ENCODE measurements at places on chromosomes 3 and 15. TPM values are rescaled to one million over a fixed set of nuclear protein-coding genes. Genes with fewer than 3 reads are reported as not detected.

GOLGA8T gene
- 0.06 TPM for total RNA-seq

DNAH12 gene
- total RNA-seq: not detected

ITGB5 gene
- 150 TPM for total RNA-seq

IL5RA gene
- not detected for total RNA-seq

CPN2 gene
- not detected for total RNA-seq

HYAL1 gene
- total RNA-seq: 0.40 TPM

PROS1 gene
- 4.8 TPM for total RNA-seq

ROBO1 gene
- 14.2 TPM for total RNA-seq

CPLX3 gene
- total RNA-seq: 0.26 TPM

DNA sequence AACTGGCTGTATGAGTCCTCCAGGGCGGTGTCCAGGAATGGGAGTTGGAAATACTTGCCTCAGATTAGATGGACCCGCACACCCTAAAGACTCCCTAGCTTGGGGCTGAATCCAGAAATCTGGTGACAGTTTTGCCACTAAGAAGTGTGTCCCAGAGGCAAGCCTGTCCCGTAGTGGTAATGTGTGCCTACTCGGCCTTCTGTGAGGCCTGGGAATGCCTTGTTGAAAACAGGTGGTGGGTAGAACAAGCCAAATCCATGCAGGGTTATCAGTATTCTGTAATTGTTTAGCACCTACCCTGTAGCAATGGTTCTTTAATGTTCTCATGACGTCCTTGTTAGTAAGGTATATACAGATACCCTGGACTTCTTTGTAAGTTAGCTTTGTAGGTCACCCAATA lies 1.6 kb downstream of the C3orf52 start:
- no peak for DNase-seq

GRCh38 chr3:132537297-132537696 lies 59.8 kb upstream of the ACKR4 start:
- no peak for DNase-seq

- DNase-seq: no peak
Measured at GRCh38 chr3:67712259-67712658, 57.8 kb upstream of the SUCLG2 start.

GRCh38 chr3:170247875-170248274 lies 25.7 kb downstream of the PRKCI start:
- no peak for DNase-seq

- DNase-seq: no peak
Measured at GRCh38 chr3:146747051-146747450, 141.9 kb upstream of the PLSCR5 start.

DNA sequence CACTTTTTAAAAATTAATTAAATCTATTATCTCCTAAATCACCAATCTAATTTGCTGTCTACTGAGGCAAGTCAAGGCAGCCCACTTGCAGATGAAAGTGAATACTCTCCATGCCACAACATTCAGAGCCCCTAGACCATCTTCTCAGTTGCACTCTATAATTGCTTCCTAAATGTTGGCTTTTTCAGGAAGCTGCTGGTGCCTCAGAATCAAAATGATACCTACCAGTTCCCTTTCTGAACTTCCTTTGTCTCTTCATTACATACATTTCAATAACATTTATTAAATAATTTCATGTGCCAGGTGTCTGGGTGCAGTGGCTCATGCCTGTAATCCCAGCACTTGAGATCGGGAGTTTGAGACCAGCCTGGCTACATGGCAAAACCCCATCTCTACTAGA lies 124.1 kb downstream of the SERPINI1 start:
- DNase-seq: no peak

GRCh38 chr3:55579496-55579895 lies 92.4 kb upstream of the WNT5A start:
- DNase-seq: no peak

DNA sequence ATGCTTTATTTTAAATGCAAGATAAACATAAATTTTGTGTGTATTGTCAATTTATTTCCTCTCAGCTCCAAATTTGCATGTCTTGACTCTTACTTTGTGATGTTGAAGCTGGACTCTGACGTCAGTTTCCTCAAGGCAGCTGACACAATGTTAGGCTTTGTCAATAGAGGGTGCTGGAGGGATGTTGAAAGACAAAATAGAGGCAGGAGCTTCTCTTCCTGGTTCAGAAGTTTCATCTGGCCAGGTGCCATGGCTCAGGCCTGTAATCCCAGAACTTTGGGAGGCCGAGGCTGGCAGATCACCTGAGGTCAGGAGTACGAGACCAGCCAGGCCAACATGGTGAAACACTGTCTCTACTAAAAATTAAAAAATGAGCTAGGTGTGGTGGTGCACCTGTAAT lies 408.6 kb downstream of the GBE1 start:
- peak; percentile 42 for DNase-seq

DNA sequence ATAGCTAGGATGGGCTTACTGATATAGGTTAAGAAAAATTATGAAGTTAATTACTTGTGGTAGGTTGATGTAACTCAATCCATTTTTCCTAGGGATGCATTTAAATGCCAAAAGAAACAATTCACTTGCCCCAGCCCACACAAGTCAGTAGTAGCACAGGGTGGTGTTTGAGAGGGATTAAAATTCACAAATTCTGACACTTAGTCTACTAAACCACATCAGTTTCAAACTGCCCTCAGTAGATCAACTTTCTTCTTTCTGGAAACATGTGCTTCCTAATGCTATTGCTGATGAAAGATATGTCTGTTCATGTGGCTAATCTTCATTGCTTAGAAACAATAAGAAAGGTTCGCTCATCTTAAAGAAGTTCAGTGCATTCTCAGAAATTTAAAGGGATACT lies 160.6 kb downstream of the EPHA3 start:
- no peak for DNase-seq

GRCh38 chr3:132486099-132486498 lies 68.8 kb downstream of the DNAJC13 start:
- DNase-seq: no peak

DNA sequence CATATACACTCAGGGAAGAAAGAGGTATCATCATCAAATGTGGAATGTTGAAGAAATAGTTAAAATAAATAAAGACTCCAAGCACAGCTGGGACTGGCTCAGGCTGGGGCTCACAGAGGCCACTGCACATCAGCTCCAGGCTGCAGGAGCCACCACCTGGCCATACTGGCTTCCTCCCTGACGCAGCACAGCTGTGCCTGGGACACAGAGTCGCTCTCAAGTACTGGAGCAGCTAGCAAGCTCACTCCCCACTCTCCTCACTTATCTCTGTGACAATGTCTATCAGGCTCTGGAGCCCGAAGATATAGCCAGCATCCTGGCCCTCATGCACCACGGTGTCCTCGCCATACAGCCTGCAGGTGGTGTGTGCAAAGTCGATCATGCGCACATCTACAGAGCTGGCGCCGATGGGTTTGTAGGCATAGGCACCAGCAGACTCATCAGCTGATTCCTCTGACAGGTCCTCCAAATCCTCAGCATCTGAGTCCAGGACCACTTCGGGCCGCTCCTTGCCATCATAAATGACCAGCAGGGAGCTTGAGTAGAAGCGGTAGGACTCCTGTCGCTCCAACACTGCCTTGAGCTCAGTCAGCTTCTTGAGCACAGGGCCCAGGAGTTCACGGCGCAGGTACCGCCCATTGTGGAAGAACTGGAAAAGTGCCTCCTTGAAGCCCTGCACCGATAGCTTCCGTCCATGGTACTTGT lies 2.5 kb upstream of the NCKIPSD start:
- no peak for DNase-seq

- no peak for DNase-seq
Measured at GRCh38 chr3:22608093-22608492, 595.0 kb upstream of the UBE2E2 start.

DNA sequence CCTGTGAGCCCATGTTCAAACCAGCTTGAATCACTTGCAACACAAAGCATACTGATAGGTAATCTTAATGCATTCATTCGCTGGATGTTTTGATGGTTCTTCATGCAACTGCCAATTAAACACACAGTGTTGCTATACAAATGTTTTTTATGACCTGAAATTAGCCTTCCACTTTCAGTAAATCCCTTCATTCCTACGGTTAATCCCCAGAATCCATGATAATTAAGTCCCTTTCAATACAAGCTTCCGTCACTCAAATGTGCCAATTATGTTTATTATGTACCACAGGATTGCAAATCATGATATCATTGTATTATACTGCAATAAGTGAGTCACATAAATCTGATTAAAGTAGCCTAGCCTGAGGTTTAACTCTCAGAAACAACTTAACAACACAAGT lies 14.5 kb upstream of the LYZL4 start:
- DNase-seq: no peak

- DNase-seq: no peak
Measured at GRCh38 chr3:28462866-28463265, 114.2 kb upstream of the AZI2 start.

- no peak for DNase-seq
Measured at GRCh38 chr3:41346698-41347270, 147.5 kb downstream of the CTNNB1 start.

GRCh38 chr3:135161425-135161824 lies 366.4 kb downstream of the EPHB1 start:
- DNase-seq: no peak

DNA sequence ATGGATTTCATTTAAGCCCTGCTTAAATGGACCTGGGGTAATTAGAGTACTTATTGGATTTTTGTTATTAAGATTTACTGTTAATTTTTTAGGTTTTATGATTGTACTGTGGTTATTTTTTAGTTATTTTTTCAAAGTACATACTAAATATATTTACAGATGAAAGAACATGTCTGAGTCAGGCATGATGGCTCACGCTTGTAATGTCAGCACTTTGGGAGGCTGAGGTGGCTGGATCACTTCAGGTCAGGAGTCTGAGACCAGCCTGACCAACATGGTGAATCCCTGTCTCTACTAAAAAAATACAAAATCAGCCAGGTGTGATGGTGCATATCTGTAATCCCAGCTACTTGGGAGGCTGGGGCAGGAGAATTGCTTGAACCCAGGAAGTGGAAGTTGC lies 16.2 kb upstream of the RPL24 start:
- DNase-seq: no peak

DNA sequence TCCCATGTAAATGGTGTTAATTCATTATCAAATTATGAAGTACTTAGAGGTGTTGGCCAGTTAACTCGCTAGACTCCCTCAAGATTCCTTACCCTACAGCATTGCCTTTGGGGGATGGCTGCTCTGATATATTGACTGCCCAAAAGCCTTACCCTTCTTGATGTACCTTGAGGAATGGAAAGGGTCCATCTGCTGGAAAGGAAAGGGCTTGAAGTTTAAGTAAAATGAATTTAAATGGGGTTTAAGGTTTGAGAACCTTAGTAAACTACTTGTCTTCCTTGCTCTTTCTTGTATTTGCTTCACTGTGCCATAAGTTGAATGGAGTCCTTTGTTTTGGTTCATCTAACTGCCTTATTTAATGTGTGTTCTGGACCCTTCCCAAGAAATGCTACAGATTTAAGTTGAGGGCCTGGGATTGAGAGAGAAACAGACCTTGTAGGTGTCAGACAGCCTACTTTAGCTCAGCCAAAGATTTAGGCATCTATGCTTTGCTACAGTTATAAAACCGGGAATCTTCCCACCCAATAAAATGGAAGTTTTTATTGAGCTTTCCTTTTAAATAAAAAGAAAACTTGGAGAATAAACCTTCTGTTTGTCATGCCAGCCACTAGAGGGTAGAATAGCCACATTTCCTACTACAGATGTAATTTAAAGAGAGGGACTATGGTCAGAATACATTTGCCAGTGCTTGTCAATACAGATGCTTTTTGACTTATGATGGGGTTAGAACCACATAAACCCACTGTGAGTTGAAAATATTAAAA lies 25.3 kb downstream of the CMSS1 start:
- peak; percentile 60 for DNase-seq
